NCI-H345 (cell line): ENCODE measurements at places on chromosomes 1 and 21.

DNA sequence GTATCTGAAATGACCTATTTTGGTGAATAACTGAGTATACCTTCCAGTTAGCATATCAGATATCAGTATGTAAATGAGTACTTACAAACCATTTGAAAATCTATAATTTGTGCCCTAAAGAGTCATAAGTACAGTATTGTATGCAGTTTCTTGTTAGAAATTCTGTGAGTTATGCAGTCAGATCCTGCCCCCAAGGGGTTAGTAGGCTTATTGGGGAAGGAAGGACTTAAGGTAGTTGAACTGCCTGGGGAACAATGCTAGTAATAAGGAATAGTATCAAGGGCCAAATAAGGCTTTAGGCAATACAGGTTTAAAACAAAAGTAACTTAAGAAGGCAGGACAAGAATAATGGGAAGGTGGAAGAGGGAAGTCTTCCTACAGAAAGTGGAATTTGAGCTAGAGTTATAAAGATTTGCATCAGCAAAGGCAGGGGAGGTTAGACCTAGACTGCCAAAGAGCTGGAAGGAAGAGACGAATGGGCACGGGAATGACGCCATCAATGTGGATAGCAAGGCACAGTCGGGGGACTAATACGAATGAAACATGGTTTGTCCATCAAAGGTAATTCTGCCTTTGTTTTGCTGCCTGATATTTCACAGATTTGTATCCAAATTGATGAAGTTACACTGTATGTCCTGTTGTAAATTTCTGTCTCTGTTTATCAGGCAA is 182.9 kb upstream of the DPYD start:
- DNase-seq, result no peak

- DNase-seq, result no peak
These were observed 66.5 kb downstream of the ST3GAL3 start for GRCh38 chr1:43773821-43774220.

GRCh38 chr1:14263225-14263624 is 335.3 kb upstream of the KAZN start:
- DNase-seq, result no peak

- DNase-seq, result peak; percentile 55
These were observed 262.6 kb upstream of the SGIP1 start for GRCh38 chr1:66271216-66271903.

DNA sequence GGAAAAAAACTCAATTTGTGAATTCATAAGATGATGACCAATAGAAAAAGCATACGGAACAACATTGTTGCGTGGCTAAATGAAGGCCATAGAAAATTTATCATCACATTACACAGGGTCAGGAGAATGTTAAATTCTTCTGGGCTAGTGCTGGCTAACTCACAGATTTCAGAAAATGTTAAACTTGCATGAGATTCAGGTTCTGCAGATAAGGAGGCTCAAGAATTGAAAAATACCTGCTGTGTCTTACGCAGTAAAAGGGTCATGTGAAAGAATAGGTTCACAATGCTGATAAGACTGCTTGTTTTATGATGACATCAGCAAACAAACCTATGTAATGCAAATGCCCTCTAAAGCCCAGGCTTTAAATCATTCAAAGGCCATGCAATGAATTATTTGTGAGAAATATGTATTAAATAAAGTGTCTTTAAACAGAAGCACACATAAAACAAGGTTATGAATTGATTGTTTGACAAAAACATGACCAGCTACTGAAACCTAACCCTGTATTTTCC is 378.8 kb downstream of the USP25 start:
- DNase-seq, result no peak

- DNase-seq, result no peak
These were observed 43.1 kb downstream of the IL12RB2 start for GRCh38 chr1:67350783-67351182.

DNA sequence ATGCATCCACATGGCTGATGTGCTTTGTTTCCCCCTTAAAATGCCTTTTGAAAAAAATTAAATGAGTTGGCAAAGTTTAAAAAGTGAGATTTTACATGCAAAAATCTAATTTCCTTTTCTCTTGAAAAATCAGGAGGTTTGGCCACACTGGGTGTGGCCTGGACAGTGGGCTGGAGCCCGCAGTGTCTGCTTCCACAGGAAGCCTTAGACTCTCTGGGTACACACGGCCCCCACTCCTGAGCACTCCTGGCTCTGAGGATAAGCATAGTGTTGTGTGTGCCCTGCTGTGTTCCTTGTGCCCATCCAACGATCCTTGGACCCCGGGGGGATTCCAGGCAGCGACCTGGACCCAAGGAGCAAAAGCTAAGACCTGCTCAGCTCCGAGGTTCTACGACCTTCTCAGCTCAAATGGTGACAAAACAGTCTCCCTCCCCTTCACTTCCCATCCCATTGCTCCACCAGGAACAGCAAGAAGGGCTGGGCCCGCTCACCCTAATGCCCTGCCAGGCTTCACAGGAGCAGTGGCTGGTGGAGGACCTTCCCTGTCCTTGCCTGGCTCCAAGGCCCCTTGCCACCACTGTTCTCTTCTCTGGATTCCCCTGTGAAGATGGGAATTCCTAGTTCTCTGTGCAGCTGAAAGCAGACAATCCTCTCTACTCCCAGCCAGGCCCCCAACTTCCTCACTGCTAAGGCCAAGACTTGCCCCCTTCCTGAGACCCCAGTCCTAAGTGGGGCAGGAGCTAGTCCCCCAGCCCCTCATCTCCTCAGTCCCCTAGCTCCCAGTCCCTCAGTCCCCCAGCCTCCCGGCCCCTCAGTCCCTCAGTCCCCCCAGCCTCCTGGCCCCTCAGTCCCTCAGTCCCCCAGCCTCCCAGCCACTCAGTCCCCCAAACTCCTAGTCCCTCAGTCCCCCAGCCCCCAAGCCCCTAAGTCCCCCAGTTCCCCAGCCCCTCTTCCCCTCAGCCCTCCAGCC is 395.8 kb downstream of the PTPRU start:
- no peak for DNase-seq

DNA sequence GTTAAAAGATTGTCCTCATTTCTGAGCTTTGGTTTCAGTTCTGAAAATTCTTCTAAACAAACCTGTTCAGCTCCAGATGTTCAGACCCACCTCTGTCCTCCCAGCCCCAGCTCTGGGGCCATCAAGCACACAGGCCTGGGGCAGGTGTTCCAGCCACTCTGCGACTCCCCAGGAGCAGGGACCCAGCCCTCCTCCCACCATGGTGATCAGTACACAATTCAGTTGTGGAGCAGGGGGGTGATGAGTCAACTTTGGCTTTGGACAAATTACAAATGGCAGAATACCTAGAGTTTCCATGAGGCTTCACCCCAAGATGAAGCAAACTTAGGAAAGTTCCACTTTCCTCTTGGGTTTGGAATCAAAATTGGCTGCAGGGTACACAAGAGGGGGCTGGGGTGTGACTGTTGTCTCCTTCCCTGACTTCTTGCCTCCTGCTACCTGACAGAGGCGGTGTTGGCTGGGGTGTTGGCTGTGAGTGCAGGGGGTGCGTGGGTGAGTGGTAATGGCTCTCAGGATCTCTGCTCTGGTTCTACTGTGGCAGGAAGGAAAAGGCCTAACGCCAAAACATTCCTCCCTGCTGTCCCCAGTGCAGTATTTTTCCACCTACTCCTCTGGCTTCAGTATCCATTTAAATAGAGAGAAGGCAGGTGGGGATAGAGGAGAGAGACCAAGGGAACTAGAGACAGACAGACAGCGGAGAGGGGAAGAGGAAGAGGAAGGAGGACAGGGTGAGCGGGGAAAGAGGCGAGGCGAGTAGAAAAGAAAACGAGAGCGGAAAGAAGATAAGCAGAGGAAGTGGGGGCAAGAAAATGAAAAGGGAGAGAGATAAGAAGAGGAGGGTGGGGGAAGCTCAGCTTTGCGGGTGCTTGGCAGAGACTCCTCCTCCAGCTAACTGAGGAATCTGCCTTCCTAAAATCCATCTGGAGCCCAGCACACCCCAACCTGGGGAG is 20.6 kb upstream of the LRRN2 start:
- no peak for DNase-seq

DNA sequence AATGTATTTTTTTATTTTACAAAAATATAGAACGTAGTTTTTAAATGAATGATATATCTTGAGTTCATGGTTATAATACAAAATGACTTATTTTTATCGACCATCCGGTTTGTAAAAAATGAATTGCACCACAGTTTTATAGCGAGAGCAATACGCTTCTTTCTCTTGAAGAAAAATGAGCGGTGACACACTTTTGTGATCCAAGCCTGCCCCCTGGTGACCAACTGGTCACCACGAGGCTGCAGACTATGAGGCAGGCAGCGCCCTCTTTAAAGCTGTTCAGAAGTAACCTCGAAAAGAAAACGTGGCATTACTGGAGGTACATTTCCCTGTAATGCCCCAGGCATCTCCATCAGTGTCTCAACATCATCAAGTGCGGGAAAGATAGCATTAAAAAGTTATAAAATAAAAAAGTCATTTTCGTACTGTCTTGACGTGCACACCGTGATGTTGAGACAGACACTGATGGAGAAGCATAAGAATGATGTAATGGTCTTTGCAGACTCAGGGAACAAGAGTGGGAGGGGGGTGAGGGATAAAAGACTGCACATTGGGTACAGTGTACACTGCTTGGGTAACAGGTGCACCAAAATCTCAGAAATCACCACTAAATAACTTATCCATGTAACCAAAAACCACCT is 734.2 kb upstream of the ADAMTS5 start:
- peak; percentile 60 for DNase-seq

GRCh38 chr1:66729119-66729518 is 23.1 kb upstream of the DYNLT5 start:
- peak; percentile 38 for DNase-seq

DNA sequence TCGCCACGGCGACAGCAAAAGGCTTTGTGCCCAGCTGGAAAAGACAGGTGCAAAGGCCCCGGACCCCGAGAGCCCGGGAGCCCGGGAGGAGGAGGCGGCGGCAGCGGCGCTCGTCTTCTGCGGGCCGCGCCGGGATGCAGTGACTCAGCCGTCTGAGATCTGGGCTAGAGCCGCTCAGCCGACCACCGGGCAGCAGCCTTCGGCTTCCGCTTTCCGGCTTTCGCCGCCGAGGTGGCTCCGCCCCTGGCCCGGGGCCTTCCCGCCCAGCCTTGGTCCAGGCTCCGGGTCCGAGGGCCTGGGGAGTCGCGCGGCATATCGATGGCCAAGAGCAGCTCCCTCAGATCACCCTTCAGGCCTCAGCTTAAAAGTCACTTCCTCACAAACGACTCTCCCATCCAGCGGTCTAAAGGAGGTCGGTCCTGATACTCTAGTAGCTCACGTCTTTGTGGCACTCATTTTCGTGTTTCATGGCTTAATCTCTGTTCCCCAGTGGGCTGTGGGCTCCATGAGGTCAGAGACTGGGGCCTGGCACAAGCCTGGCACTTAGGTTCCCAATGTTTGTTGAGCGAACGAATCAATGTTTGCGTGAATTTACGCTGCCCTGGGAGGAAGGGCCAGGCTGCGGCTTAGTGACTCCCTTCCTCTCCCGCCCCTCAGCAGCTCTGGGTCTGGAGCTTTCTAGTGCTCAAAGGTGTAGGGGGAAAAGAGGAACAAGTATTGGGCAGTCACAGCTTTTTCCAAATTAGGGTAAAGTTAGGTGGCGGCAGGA is at the start of gene PHTF1:
PHTF1 (minus strand) TSS at position 154 of the 769 bp plus-strand sequence. CDS start 783 bp downstream, outside the sequence.
- DNase-seq, result peak; percentile 67

DNA sequence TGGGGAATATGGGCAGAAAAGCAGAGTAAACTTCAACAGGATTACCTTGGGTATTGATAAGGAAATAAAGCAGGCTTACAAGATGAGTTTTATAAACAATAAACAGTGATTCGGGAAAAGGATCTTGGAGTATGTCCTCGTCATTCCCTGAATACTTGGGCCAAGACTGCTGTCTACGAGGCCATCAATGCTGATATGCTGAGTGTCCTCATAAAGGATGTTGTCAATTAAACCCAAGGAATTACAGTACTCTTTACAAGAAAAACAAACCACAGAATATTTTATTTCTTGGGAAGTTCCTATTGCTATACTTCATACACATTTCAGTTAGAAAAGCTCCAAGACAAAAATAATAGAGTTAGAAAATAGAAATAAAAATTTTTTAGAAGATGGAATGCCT is 34.9 kb downstream of the ATP1B1 start:
- no peak for DNase-seq

DNA sequence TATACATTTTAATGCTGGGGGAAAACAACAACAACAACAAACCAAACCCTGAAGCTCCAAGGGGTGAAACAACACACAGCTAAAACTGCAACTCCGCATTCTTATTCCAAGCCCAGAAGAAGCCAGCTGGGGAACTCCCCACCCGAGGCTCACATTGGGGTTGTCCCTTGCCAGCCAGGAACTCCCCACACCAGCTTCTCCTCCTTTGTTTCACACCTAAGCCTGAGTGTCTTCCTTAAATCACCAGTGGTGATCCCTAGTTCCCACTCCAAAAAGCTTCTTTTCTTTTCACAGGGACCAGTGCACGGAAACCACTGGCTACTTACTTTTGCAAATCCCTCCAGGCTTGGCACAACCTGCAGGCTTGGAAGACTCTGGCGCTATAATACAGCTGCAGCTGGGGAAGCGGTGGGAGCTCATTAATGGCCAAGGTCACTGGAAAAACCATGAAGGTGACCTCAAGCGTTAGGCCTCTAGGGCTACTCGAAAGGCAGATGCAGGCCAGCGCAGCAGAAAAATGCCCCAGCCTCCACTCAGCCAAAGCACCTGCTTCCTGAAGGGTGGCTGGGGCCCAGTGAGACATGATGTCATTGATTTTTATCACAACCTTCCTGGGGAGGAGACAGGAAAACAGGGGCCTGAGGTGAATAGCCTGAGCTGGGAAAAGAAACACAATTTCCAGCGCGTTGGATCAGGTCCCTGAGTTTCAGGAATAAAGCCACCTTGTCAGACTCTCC is 40.1 kb downstream of the TLR5 start:
- DNase-seq, result peak; percentile 75

DNA sequence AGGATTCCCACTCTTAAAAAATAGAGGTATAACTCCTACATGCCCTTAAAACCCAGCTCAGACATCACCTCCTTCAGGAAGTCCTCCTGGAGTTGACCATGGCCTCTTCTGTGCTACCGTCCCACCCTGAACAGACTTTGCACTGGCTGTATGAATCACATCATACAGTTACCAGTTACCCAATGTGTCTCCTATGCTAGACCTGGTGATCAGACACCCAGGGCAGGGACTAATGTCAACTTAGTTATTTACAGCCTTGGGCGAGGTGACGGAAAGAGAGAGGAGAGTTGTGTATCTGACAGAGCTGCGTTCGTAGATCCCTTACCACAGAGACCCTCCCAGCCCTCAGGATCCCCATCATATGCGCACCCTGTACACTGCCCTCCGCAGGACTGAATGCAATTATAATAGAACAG is 72.7 kb downstream of the SLC66A1 start:
- DNase-seq, result no peak

- DNase-seq, result no peak
These were observed 595.5 kb downstream of the KIF26B start for GRCh38 chr1:245750261-245750660.

DNA sequence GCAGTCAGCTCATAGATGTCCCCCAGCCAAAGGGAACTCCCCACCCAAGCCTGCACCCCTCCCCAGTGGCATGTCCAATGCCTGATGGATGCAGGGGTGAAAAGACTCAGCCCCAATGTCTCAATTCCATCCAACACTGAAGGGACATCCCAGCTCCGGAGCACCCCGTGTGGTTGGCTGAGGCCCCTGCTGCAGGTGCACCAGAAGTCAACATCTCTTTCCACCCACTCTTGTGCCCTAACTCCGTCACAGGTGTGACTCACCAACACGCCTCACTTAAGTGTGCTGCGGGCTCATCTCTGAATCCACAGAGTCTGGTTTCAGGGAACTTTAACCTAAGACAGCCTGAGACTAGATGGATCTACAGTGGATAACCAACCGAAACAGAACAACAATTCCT is 40.9 kb upstream of the ZBTB18 start:
- no peak for DNase-seq
